ENCODE measurements at places on chromosomes 2 and 18.

DNA sequence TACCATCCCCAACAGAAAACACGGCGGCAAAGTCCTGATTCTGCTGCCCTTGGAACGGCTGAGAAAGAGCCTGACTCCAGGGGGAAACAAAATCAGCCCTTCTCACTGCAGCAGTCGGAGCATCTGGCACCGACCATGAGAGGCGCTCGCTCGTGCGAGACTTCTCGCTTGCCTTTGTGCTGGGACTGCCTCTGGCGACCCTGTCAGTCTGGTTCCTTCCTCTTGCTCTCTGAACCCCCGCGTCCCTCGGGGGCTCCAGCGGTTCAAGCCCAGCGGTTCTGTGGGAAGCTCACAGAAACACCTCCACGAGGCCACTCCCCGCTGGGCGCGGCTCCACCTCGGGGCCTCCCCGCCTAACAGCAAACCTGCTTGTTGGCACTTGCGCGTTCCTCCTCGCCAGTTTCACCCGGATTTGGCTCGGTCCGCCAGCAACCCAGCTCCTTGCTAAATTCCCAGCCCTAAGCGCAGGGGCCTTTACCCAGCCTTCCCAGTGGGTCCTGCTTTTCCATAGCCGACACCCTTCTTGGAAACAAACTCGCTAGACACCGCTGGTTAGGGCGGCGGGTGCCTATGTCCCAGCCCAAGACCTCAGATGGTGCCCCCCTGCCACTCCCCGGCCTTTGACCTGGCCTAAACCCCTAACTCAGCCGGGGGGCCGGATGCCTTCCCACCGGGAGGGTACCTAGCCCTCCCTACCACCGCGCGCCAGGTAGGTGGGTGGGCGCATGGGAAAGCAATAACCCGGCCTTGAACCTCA is 2.2 kb downstream of the RND3 start:
- no peak for DNase-seq

DNA sequence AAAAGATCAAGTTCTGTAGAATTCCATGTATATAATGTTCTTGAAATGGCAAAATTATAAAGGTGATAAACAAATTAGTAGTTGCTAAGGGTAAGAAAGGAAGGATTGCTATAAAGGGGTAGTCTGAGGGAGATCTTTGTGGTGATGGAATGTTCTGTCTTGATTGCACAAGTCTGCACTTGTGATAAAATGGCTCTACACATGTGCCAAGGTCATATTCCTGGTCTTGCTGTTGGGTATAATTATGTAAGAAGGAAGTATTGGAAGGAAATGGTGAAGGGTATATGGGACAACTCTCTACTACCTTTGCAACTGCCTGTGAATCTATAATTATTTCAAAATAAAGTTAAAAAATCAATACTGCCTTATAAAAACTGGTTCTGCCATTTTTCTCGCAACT is 15.3 kb downstream of the SGPP2 start:
- no peak for DNase-seq

- DNase-seq: no peak
These were observed 4.1 kb downstream of the ATG9A start for GRCh38 chr2:219225350-219225749.

DNA sequence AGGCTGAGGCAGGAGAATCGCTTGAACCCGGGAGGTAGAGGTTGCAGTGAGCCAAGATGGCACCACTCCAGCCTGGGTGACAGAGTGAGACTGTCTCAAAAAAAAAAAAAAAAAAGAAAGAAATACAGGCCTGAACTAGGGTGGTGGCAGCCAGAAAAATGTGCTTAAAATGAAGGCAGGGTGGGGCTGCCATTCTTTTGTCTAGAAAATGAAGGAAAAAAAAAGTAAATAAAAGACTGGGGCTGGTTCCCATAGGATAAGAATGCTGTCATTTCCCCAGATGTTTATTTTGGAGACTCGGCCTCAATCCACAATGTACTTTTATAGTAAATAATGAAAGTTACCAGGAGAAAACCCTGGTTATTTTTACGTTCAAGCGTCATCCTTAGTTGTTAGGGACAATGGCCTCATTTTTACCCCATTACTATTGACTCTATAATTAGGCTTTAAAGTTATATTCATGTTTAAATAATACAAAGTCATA is 58.9 kb downstream of the ATP8B1 start:
- DNase-seq: no peak

DNA sequence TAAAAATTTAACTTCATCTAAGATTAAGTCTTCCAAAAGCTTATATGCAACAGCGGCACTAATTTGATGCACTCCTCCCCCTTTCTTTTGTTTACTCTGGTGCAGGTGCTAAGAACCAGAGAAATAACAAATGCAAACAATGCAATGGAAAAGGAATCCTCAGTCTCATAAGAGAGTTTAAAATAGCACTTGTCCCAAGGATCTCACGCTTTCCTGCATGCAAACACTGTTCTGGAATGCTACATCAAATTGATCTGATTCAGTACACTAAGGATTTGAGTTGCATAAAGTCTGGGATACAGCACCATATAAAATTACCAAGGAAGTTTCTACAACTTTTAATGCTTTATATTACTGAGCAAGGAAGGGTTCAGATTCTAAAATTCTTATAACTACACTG is 50.5 kb downstream of the SEPTIN10 start:
- DNase-seq: no peak

GRCh38 chr2:85248773-85249509 is 78.8 kb downstream of the TGOLN2 start:
- DNase-seq: no peak

GRCh38 chr2:64982311-64982857 is 6.8 kb upstream of the SLC1A4 start:
- DNase-seq: no peak

DNA sequence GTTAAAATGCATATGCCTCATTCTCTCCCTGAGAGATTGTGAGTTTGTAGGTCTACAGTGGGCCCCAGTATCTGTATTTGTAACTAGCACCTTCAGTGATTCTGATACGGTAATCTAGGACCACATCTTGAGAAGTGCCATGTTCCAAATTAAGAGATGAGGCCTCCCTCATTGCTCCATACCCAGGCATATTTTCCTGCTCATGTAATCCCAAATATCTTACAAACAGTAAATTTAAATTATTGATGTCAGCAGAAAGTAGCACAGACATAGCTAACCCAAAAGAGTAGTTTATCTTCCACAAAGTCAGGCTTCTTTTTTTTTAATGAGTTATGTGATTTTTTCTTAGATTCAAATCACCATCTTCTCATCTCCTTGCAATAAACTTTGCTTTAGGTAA is 263.8 kb downstream of the SETBP1 start:
- no peak for DNase-seq

DNA sequence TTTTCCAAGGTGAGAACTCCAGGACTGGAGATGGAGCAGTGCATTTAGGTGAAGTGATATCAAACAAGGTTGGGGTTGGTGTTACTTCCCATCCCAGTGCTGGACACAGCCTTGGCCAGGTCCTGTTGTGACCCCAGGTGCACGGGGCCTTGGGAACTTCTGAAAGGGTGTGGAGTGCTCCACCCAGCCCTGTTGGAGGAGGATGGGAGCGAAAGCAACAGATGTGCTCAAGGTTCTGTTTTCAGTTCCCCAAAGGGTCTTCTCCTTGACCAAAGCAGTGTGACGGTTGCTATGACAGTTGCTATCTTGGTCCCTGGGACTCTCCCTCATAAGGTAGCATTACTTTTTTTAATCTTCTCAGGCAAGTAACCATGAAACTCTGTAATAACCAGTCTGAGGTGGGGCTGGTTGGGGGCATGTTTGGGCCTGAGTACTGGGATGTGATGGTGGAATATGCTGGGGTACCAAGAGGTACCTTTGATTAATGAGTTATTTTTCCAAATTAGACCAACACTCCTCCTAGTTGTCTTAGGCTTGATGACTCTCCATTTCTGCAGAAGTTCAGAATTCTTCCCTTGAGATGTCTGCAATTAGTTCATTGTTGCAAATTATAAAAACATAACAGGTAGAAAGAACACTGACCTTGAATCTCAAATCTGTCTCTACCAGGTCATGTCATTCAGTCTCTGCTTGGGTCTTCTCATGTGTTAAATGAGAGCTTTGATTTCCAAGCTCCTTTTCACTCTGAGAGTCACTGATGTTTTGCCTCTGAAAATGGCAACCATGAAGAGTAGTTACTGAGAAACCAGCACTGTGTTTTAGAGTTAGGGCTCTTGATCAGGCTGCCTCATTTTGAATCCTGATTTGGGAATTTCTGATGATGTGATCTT is 154.5 kb downstream of the RPIA start:
- no peak for DNase-seq

GRCh38 chr2:235542733-235543127 is 48.9 kb downstream of the AGAP1 start:
- DNase-seq: no peak

GRCh38 chr2:84131278-84131830 is 327.7 kb downstream of the SUCLG1 start:
- no peak for DNase-seq

DNA sequence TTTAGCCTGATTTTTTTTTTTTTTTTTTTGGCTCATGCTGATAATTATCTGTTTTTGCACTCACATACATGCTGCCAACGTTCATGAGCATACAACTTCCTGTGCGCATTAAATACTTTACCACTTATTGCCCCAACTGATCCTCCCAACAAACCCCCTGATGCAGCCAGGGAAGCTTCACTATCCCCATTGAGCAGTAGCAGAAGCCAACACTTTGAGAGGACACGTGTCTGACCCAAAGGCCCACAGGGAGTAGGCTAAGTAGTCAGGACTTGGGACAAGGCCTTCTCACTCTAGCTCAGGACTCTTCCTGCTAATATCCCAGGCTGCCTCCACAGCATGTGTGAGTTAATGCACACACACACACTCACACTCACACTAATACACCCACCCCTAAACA is 36.2 kb upstream of the MAT2A start:
- no peak for DNase-seq

DNA sequence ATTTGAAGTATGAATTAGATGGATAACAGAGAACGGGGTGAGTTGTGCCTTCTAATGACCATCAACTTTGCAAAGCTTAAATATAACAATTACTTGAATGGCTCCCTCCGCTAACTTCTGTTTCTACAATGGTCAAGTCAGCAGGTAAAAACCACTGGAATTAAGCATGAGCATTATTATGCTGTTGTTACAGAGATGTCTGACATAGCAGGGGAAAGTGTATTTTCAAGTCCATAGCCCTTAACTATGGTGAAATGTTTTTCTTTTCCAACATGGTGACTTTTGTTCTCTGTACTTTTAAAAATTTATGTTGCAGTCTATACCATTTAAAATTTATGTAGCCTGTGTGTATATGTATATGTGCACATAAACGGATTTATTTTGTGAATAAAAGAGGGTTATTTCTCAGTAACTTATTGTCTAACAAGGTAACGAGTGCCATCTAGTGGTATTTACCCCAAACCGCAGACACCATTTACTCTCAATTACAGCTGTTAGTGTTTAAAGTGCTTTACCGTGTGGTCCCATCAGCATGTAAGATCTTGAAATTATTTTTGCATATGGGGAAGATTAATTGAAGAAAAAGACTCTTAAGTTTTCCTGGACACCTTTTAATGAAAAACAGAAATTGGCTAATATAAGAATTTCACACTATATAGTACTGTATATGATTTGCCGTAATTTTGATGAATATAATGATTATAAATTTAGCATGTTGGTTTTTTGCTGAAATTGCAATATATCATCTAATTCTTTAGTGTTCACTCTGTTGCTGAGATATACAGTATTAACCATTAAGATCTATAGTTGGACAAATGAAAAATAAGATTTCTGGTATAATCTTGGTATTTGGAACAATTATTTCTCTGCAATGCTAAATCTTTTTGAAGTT is 78.2 kb downstream of the UBE2E3 start:
- no peak for DNase-seq

DNA sequence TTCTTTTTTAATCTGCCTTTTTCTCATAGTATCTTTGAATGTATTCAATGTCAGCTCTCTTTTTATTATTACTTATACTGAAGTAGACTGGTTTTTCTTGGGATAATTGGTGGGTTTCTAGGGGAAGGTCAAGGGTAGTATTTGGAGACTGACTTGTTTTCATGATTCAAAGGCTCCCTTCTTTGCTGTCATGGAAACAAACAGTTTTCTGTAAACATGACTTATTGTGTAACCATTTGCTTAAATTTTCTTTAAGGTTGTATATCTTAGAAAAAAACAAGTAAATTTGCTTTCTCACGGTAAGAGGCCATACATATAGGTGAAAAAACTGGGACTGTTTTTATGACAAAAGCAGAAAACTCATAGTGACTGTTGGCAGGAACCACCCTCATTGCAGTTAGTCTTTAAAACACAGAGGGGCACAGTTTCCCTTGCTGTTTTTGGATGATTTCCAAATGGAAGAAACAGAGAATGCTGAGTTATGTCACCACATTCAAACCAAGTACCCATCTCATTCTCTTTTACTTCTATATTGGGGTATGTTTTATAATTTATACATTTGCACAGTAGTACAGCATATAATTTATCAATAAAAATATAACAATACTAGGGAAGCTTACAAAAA is 5.8 kb upstream of the RDH14 start:
- DNase-seq: no peak

- DNase-seq: no peak
These were observed 36.4 kb upstream of the CXCR4 start for GRCh38 chr2:136154384-136154783.

DNA sequence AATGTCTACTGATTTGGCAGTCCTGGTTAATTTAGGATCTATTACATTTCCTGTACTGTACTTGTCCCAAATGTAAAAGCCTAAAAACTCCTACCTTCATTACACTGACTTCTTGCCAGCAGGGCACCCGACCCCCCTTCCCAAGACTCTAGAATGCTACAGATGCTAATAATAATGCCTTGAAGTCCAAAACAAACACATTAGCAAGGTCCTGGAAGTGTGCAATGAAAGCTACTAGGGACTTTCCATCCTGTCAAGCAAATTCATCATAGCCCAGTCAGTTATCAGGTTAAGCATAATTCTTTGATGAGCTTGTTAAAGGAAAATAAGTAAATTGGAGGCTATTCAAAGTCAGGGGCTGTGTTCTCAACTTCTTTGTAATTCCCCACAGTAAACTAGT is 115.3 kb upstream of the RBBP8 start:
- no peak for DNase-seq

DNA sequence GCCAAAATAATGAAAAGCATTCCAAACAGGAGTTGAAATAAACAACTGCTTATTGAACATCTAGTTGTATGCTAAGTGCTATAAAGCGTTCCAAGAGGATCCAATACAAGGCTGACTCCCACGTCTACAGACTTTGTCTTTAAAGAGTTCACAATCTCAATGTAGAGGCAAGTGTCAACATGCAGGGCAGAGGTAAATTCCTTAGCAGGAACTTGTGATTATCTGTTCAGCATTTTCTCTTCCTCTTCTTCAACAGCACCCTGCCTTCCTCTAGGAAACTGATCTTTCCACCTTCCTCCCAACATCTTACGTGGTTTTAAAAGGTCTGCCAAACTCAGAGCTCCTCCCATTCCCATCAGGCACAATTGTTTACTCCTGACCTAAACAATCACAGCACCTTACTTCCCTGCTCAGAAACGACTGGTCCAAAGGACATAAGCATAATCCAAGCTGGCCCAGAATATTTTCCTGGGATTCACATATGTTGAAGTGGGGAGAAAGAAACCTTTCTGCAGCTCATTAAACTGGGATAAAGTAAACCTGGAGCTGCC is 83.9 kb downstream of the ITSN2 start:
- DNase-seq: no peak

- DNase-seq: no peak
These were observed 28.6 kb downstream of the BOD1L2 start for GRCh38 chr18:57175532-57175931.

GRCh38 chr18:3268306-3268705 is 6.4 kb downstream of the MYL12B start:
- no peak for DNase-seq

Data from stimulated activated CD4-positive, alpha-beta T cell treated with anti-CD3 and anti-CD28 coated beads, Interleukin-15, amount 100 ng/mL, for 1 hour (primary cell).